ENCODE measurements at places on chromosomes 11 and 22. TPM values are rescaled to one million over a fixed set of nuclear protein-coding genes. Genes with fewer than 3 reads are reported as not detected.

Gene MIOX
- under 0.01 TPM for total RNA-seq

Gene KCNK4
- 0.29 TPM for total RNA-seq

Gene SYVN1
- total RNA-seq, result 10.3 TPM

Gene CARD18
- total RNA-seq, result not detected

DNA sequence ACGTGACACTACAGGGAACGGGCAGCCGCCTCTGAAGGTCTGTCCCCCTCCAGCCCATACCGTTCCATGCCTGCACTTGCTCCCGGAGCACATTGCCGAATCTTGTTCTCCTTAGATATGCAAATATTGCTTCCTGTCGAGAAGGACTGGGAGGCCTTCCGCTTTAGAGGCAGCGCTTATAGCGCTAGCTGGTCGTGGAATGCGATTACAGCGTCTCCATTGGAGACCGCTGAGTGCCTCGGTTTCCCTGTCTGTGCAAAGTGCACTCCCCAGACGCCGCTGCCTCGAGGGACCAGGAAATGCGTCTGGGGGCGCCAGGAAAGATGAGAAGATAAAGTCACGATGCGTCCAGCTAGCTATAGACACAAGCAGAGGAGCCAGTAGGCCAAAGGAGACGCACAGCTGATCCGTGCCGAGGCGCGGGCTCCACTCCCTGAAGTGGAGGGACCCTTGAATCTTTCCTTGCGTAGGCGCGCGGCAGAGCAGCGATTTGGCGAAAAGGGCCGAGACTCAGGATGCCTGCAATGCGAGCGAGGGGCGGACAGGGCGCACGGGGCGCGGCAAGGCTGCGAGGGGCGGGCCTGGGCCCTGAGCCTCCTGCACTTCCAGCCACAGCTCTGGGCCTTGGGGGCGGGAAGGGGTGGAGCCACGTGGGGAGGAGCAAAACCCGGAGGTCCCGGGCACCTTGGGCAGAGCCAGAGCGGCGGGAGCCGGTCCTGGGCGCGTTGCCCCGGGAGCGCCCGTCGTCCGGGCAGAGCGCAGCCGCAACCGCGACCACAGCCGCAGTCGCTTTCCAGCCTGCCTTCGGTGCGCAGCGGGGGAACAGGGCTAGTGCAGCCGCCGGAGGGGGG, at the start of gene RASSF10:
Gene RASSF10 (plus strand): TSS at position 692 of the 851 bp plus-strand sequence. CDS start 261 bp downstream, outside the sequence.
- H3K27me3 ChIP-seq, result peaks cover 97% of the 10 kb centered on the region
- H3K36me3 ChIP-seq, result no peaks in the 10 kb centered on the region
- no peak within 1 kb of the TSS for H3K27ac ChIP-seq
- no peaks in the 10 kb centered on the region for H3K4me1 ChIP-seq
- H3K4me3 ChIP-seq, result peak within 1 kb of the TSS; percentile 47

DNA sequence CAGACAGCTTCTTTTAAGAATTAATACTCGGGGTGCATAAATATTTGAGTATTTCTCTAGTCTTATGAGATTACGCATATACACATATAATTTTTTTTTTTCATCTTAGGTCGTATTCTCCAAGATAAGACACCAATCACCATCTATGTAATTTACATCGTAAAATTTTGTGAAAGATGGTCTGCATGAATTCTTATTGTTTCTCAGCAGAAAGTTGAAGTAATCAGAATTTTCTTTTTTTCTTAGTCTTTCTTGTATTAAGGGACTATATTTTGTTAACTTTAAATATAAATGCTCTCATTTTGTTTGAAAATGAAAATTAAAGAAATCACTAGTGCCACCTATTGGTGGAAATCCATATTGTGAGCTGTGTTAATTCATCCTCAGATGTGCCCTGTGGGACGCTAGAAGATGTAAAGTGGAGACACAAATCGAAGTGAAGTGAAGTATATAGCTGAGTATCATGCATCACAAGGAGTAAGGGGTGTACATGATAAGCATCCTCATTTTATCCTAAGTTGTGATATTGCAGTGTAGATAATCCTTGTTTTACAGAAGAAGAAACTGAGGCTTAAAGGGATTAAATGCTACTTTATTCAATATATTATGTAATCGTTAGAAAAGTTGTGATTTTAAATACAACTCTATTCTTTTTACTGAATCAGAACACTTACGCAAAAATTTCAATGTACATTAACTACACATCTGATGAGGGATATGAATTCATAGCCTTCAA, 2084.3 kb downstream of the LRRC4C start:
- H3K27me3 ChIP-seq, result no peaks in the 10 kb centered on the region
- H3K4me1 ChIP-seq, result no peaks in the 10 kb centered on the region
- DNase-seq, result no peak
- H3K4me3 ChIP-seq, result no peak overlapping the region
- no peak overlapping the region for H3K27ac ChIP-seq
- H3K36me3 ChIP-seq, result no peaks in the 10 kb centered on the region

- H3K27ac ChIP-seq, result no peak overlapping the region
- no peak overlapping the region for H3K4me3 ChIP-seq
- no peaks in the 10 kb centered on the region for H3K4me1 ChIP-seq
- H3K36me3 ChIP-seq, result no peaks in the 10 kb centered on the region
Measured at GRCh38 chr11:131311776-131312514, 58.5 kb upstream of the NTM start.

DNA sequence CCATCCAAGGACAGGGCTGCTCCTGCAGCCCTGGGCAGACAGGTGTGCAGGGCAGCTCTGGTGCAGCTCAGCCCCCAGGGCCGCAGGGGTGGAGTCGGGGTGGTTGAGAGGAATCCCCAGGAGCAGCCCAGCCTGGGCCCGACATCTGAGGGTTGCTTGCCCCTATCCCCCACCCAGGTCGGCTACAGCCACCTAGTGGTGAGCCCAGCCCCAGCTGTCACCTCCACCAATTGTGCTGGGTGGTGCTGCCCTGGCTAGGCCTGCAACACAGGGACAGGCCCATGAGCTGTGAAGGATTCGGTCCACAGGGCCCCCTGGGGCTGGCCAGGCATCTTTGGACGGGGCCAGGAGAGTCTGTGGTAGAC, 29.6 kb downstream of the RTN4R start:
- DNase-seq, result no peak
- H3K36me3 ChIP-seq, result no peaks in the 10 kb centered on the region
- H3K27ac ChIP-seq, result no peak overlapping the region

DNA sequence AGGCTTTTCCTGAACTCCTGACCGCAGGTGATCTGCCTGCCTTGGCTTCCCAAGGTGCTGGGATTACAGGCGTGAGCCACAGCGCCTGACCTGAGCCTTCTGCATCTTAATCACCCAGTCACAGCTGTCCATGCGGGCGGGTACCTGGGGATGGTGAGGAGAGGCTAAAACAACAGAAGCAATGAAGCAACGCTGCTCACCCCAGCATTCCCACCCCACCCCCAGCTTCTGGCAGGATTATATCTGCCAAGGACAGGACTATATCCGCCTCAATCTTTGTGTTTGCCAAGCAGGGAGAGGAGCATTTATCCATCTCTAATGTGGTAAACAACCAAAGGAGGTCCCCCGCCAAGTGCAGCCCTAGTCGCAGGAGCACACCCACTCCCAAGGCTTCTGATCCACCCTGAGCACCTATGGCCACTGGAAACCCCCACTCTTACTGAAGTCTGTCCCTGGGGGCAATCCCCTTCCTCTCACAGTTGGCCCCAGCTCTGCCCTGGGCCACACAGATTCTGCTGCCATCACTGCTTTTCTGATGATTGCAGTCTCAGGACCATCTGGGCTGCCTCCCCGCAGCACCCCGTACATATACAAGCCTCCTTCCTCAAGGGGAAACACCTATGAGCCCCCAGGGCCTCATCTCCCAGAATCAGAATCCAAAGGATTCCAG, 8.8 kb upstream of the LGALS2 start:
- peaks cover 3% of the 10 kb centered on the region for H3K4me1 ChIP-seq
- no peak overlapping the region for H3K27ac ChIP-seq
- no peak overlapping the region for H3K4me3 ChIP-seq
- peaks cover 6% of the 10 kb centered on the region for H3K27me3 ChIP-seq
- no peaks in the 10 kb centered on the region for H3K36me3 ChIP-seq

DNA sequence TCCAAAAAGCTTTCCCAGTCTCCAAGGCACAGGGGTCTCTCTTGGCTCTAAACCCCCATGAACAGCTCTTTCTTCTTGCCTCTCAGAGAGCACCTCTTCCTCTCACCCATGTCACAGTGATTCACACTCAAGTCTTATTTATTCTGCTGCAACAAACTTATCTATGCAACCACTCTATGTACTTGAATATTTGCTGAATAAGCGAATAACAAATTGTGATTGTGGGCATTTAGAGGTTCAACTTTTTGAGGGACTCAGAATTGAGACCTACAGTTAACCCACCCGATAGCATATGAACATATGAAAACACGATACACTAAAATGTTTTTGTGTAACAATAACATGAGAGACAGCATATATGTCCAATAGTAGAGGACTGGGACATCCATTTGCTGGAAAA, 137.1 kb upstream of the NARS2 start:
- H3K36me3 ChIP-seq, result no peaks in the 10 kb centered on the region
- DNase-seq, result no peak
- peaks cover 15% of the 10 kb centered on the region for H3K4me1 ChIP-seq

DNA sequence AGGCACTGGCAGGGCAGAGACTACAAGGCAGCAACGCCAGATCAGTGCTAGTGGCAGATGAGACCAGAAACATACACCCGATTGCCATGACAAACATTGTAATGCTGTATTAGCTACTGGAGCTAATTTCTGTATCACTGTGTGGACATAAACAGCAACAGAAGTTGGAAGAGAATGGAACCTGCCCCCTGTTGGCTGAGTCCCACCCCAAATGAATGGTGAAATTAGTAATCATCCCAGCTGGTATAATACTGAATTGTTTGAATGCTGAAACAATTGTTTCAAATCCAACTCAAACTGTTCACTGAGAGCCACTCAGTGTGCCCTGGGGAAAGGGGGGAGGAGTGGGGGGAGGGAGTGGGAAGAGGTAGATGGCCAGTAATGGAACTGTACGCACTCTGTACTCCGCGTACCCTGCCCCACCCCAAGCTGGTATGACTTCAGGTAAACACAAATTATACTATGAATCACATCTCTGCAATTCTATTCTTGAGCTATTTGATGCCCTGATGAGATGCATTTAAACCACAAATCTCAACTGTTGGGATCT, 11.2 kb upstream of the BIRC3 start:
- H3K4me3 ChIP-seq, result no peak overlapping the region
- H3K4me1 ChIP-seq, result no peaks in the 10 kb centered on the region
- DNase-seq, result no peak
- H3K27me3 ChIP-seq, result no peaks in the 10 kb centered on the region
- H3K27ac ChIP-seq, result no peak overlapping the region

- no peak overlapping the region for H3K27ac ChIP-seq
- no peaks in the 10 kb centered on the region for H3K27me3 ChIP-seq
- DNase-seq, result no peak
- H3K4me1 ChIP-seq, result peaks cover 5% of the 10 kb centered on the region
Measured at GRCh38 chr11:27839226-27839913, 139.1 kb upstream of the BDNF start.

DNA sequence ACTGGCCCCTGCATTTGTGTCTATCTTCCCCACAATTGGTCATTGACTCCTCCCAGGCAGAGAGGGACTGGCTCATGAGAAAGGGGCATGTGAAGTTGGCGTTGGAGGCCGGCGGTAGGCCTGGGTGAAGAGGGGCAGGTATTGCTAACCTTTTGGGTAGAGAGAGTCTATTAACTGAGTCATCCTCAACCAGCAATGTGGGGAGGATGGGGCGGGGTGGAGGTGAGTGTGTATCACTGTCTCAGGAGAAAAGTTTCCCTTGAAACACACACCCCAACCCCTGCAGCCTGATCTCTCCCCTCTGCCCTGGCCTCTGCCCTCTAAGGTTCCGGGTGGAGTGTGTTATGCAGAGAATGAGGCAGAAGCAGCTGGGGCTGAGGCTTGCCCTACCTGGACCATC, 60.1 kb upstream of the PHF21B start:
- peaks cover 17% of the 10 kb centered on the region for H3K4me1 ChIP-seq
- no peaks in the 10 kb centered on the region for H3K36me3 ChIP-seq
- H3K4me3 ChIP-seq, result no peak overlapping the region
- no peak overlapping the region for H3K27ac ChIP-seq

DNA sequence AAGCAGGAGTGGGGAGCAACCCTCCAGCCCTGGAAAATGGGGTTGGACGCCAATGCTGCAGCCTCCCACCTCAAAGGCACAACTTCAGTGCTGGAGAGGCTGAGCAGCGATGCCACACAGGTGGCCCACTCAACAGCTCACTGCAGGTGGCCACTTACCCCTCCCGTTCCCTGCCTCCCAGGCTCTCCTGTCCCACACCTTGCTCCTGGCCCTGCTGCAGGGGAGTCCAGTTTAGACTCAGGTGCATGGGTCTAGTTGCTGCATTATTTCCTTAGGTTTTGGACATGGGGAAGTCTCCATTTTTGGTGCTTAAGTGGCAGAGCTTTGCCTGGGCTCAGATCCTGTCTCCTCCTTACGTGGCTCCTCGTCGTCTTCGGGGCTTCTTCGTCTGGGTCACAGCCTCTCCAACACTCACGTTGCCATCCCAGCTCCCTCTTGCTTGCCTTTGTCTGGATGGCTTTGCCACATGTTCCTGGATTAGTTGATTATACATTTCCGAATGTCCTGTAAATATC, 898.3 kb downstream of the BRD1 start:
- no peak overlapping the region for H3K27ac ChIP-seq
- no peaks in the 10 kb centered on the region for H3K27me3 ChIP-seq
- peak; percentile 13 for DNase-seq
- H3K4me3 ChIP-seq, result no peak overlapping the region
- H3K36me3 ChIP-seq, result no peaks in the 10 kb centered on the region
- no peaks in the 10 kb centered on the region for H3K4me1 ChIP-seq

DNA sequence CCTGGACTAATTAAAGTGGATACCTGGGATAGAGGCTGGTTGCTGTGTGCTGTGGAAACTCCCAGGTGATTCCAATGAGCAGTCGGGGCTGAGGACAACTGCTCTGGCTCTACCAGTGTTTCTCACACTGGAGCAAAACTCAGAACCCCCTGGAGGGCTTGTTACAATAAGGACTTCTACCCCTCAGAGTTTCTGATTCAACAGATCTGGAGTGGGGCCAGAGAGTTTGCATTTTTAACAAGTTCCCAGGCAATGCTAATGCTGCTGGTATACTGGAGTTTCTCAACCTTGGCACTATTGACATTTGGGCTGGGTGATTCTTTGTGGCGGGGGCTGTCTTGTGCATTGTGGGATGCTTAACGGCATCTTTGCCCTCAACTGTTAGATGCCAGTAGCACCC, 353.7 kb downstream of the MIAT start:
- DNase-seq, result no peak
- no peak overlapping the region for H3K27ac ChIP-seq
- H3K4me3 ChIP-seq, result no peak overlapping the region
- H3K36me3 ChIP-seq, result no peaks in the 10 kb centered on the region
- H3K4me1 ChIP-seq, result no peaks in the 10 kb centered on the region

DNA sequence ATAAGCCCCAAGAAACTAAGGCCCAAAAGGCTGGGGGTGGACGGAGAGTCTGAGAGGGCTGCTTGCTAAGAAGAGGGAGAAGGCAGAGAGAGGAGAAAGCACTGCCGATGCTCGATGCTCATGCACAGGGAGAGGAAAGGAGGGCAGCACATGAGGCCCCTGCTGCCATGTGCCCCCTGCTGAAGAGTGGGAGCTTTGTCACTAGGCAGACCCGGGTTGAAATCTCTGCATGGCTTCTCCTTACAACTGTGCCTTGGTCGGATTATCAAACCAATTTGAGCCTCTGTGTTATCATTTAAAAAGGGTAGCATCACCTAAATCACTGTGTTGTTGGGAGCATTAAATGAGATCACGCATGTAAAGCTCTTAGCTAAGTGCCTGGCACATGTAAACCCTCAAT, 330.5 kb downstream of the NXPE2 start:
- no peaks in the 10 kb centered on the region for H3K4me1 ChIP-seq
- no peaks in the 10 kb centered on the region for H3K27me3 ChIP-seq
- no peak overlapping the region for H3K4me3 ChIP-seq
- H3K27ac ChIP-seq, result no peak overlapping the region
- no peaks in the 10 kb centered on the region for H3K36me3 ChIP-seq

Measured in osteoblast (primary cell).